ENCODE measurements at places on chromosomes 5 and 9.

- no peak for DNase-seq
Measured at GRCh38 chr5:138470322-138471051, 5.2 kb downstream of the EGR1 start.

GRCh38 chr5:1876660-1877064 is 6.1 kb downstream of the IRX4 start:
- DNase-seq = no peak

- DNase-seq = no peak
Measured at GRCh38 chr5:111168608-111169007, 55.6 kb upstream of the CAMK4 start.

GRCh38 chr5:56585999-56586691 is 229.2 kb upstream of the MAP3K1 start:
- DNase-seq = no peak

- DNase-seq = no peak
Measured at GRCh38 chr5:154780128-154780527, 25.0 kb downstream of the LARP1 start.

DNA sequence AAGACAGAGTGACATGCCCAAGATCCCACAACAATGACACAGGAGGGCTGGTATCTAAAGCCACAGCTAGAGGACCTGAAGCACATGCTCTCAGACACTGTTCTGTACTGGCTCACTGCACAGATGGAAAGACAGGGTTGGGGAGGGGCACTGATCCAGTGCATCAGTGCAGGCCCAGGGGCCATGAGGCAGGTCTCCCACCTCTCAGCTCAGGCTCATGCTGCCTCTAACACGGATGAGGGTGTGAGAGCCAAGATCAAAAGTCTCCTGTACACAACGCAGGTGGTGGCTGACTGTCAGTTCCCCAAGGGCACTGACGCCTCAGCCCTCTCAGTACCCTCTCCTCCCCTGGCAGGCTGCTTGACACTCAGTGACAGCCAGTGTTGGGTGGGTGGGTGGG is 10.9 kb downstream of the RAPGEF1 start:
- DNase-seq = no peak

GRCh38 chr9:88173378-88173999 is 35.2 kb upstream of the SPATA31C2 start:
- DNase-seq = no peak

All from NCI-H2029 (cell line).